ENCODE measurements at places on chromosomes 7 and 10. TPM values are rescaled to one million over a fixed set of nuclear protein-coding genes. Genes with fewer than 3 reads are reported as not detected.

DNA sequence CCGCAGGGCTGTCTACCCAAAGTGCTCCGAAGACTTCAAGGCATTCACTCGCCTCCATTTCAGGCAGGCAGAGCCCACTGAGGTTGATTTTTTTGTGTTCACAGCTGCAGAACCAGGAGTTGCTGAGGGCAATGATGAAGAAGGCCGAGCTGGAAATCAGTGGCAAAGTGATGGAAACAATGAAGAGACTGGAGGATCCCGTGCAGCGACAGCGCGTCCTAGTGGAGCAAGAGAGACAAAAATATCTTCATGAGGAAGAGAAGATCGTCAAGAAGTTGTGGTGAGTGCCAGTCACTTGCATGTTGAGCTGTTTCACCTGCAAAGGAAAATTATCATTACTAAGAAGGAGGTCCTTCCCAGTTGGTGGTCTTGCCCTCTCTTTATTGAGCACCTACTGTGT is 210.5 kb downstream of the ARHGAP21 start:
- no peak for DNase-seq

DNA sequence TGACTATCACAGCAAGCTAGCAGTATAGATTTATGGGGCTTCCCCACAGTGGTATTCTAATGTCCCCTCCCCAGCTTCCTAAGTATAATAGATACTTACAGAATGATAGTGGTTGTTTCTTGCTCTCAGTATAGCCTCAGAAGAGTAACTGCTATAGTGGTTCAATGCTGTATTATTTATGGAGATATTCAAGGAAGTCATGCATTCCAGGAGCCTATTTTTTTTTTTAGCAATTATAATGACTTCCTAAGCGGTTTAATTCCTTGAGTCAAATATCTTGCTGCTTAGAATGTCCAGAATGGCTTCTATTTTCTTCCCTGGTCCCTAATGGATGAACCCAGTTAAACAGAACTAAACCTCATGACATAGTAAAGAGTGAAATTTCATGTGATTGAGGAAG is 451.5 kb upstream of the SEMA3D start:
- DNase-seq, result no peak

DNA sequence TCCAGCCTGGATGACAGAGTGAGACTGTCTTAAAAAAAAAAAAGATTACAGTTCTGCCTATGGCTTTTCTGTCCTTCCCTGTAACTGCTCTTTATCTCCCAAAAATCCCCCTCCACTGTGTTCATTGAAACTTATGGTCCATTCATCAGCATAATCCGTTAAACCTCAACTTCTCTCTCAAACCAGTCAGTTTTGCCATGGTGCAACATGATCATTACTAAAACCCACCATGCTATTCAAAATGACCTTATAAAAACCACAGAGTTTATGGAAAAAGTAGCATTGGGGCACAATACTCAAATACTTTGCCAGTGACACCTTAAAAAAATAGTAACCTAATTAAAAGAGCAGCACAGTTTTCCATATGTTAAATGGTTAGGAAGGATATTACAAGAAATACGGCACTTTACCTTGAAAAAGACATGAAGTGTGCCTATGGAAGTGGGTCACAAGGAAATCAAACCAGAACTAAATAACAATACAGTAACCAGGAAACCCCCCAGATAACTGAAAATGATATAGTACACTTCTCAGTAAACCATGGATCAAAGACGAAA is 74.0 kb upstream of the ST8SIA6 start:
- no peak for DNase-seq

The PRKAR1B gene
- polyA plus RNA-seq, result 40.6 TPM

DNA sequence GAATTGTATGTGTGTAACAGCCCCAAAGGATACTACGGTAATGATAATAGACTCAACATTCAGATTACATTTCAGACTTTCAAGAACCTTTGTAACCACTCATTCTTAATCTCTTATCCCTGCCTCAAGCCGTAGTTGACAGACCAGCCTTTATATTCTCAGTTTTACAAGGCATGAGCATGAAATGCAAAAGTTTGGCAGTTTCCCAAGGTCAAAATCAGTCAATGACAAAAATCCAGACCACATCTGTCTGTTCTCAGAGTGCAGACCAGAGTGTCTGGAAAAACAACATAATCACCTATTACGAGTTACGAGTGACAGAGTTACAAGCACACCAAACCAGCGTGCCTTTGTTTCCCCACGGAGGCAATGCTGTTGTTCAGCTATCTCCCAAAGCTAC is 178.6 kb upstream of the LRGUK start:
- DNase-seq, result no peak

- no peak for DNase-seq
Measured at GRCh38 chr7:73969991-73970390, 58.0 kb upstream of the ELN start.

GRCh38 chr10:17435187-17435586 is 19.2 kb downstream of the ST8SIA6 start:
- DNase-seq, result no peak

- no peak for DNase-seq
Measured at GRCh38 chr10:98340940-98341310, 72.9 kb upstream of the LOXL4 start.

The BTBD16 gene
- polyA plus RNA-seq, result 1.7 TPM

- no peak for DNase-seq
Measured at GRCh38 chr10:1044146-1044545, 4.8 kb downstream of the IDI1 start.

The HOXA13 gene
- not detected for polyA plus RNA-seq

DNA sequence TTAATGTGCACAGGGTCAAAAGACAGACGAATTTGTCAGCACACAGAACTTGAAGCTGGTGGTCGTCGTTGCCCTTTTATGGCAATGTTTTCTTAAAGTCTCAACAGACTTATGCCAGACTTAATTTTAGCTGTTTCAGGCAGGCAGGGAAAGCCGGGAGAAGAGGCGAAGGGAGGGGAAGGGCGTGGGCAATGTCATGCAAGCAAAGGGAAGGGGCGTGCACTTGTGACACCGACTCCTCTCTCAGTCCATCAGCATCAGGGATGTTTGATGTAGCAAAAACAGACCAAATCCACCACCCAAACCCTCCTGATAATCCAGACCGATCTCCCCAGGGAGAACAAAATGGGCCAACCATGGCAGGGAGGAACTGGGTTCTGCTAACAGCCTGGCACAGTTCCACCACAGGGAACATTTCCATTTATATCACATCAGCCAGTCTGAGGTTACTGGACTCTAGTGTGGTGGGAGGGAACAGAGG is 118.1 kb upstream of the RHEB start:
- no peak for DNase-seq

The CYP3A4 gene
- 0.27 TPM for polyA plus RNA-seq

The SH3PXD2A gene
- polyA plus RNA-seq, result 35.5 TPM

The NKX2-3 gene
- polyA plus RNA-seq, result not detected

GRCh38 chr7:128092221-128092620 is 61.0 kb upstream of the LRRC4 start:
- no peak for DNase-seq

Measured in left renal cortex interstitium (tissue), 4 donors.